ENCODE measurements at places on chromosomes 4 and X.
A peak's percentile ranks its signal among the peaks of the same experiment; 100 is the strongest.

DNA sequence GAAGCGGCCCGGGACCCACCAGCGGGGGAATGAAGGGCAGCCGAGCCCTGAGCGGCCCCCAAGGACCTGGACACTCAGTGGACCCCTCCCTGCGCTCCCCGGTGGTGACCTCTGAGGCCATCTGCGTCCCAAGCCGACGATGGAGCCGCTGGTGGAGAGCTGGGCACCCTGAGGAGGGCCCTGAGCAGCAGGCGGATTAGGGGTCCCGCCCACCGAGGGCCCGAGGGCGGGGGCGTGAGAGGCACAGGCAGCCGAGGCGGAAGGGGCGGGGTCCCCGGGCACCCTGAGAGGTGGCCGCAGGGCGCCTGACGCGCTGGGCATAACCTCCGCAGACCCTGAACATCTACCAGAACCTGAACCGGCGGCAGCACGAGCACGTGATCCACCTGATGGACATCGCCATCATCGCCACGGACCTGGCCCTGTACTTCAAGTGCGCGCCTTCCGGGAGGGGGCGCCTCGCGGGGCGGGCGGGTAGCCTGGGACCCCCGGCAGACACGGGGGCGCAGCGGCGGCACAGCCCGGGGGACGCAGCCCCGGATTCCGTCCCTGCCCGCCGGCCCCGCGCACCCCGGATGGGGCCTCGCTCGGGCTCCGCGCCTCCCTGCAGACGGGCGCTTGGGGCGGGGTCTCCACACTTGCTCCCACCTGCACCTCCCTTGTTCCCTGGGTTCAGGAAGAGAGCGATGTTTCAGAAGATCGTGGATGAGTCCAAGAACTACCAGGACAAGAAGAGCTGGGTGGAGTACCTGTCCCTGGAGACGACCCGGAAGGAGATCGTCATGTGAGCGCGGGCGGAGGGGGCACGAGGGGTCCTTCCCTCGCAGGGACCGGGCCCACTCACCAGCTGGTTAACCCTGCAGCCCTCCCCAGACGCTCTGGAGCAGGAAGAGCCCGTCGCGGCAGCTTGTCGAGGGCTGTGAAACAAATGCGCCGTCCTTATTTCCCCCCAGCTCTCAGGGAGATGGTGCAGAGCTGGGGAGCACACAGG, 10.3 kb downstream of the ATP5ME start:
- peak; percentile 34 for DNase-seq

- no peak for DNase-seq
Measured at GRCh38 chr4:17126321-17126966, 228.0 kb upstream of the LDB2 start.

DNA sequence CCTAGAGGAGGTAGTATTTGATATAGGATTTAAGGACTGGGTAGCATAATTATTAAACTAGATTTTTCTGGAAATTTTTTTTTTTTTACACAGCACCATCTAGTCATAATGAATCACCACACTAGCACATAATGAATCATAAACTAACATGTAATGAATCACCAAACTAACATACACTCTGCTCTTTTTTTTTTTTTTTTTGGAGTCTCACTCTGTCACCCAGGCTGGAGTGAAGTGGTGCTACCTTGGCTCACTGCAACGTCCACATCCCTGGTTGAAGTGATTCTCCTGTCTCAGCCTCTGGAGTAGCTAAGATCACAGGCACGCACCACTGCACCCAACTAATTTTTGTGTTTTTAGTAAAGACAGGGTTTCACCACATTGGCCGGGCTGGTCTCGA, 92.5 kb downstream of the FAM13A start:
- DNase-seq, result no peak

GRCh38 chr4:13203101-13203500, 281.0 kb downstream of the RAB28 start:
- no peak for DNase-seq
